ENCODE measurements at places on chromosomes 3 and 15.

DNA sequence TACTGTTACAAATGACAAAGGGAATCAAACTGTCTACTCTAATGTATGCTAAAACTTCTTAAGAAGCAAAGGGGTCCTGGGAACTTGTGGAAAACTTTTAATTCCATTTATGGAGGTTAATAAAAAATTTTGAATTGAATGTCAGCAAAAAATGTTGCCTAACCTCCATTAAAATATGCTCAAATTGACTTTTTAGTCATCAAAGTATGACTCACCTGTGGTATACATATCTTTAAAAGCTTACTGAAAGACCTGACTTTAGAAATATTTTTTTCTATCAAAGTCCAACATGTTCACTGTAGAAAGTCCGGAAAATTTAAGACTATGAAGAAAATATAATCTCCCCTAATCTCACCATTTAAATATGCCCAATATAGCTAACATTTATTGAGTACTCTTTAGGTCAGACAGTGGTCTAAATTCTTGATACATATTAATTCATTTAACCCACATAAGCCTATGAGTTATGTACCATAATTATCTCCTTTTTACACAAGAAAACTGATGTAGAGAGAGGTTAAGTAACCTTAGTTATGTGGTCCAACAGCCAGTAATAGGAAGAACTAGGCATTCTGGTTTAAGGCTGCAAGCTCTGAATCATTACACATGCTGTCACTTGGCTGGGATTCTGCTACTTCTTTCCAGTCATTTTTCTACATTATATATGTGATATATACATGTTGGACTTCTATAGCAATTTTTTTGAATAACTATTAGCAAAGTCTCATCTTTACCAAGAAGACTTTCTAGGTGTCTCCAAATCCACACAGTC lies 83.6 kb downstream of the PDZRN3 start:
- peak; percentile 47 for DNase-seq

DNA sequence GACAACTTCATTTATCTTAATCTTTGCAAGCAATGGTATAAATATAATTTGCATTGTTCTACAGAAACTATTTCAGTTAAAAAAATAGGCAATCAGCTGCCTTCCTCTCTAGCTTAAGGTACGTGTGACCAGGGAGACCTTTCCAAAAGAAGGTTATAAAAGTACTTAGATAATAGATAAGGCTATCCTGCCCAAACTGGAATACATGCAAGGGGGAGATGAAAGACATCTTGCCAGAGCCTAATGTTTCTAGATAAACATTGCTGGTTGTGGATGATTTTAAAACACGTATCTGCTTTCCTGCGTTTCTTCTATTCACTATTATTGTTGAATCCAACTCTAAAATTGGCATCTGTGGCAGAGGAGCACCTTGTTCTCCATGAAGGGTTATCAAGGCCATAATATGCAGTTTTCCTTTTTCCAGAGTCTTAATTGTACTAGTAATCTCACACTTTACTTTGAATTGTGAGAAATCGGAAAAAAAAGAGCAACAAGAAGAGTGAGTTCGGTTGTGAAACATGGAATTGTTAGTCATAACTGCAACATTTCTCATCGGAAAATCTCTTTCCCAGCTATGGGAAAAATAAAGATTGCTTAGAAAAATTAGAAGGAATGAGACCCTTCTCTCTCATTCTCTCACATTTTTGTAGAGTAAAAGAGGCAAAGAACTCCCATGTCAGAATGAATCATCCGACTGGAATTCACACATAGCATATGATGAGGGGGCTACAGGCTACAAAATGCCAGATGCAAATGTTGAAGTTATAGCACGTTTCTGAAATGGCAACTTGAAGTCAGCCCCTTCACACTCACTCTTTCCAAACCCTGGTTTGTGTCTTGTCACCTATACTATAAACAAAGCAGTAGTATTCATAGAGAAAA lies 936.1 kb upstream of the NR2F2 start:
- peak; percentile 86 for DNase-seq

DNA sequence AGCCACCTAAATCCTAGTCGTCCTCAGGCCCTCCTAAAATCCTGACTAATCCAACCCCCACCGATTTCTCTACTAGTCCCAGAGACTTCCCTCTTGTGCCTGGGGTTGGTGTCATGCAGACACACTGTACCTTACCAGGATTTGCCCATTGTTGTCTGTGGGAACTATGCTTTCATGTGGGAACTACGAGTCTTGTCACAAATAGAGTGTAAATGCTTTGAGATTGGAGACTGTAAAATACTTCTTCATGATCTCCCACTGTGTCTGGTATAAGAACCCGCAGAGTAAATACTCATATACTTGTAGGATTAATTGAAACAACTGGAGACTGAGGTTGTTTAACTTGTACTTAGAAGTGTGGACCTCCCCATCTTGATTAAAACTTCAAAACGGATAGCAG lies 11.2 kb downstream of the B3GNT5 start:
- no peak for DNase-seq

- DNase-seq = no peak
Measured at GRCh38 chr15:33048255-33048654, 146.3 kb downstream of the FMN1 start.

- no peak for DNase-seq
Measured at GRCh38 chr3:160369784-160370183, 29.2 kb downstream of the IFT80 start.

- no peak for DNase-seq
Measured at GRCh38 chr3:47301456-47301855, 18.7 kb downstream of the KLHL18 start.

DNA sequence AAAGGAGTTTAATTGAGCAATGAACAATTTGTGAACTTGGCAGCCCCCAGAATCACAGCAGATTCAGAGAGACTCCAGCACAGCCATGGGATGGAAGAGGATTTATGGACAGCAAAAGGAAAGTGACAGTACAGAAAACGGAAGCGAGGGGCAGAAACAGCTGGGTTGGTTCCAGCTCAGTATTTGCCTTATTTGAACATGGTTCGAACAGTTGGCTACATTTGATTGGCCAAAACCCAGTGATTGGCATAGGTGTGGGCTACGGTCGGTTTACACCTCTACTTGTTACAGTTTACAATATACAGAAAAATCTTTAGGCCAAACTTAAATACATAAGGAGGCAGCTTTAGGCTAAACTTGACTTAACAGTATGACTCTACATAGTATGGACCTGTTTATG lies 9.7 kb upstream of the MAP3K13 start:
- no peak for DNase-seq

GRCh38 chr3:167883452-167883851 lies 147.9 kb downstream of the SERPINI1 start:
- DNase-seq = no peak

GRCh38 chr3:184842433-184842832 lies 30.5 kb downstream of the VPS8 start:
- no peak for DNase-seq

DNA sequence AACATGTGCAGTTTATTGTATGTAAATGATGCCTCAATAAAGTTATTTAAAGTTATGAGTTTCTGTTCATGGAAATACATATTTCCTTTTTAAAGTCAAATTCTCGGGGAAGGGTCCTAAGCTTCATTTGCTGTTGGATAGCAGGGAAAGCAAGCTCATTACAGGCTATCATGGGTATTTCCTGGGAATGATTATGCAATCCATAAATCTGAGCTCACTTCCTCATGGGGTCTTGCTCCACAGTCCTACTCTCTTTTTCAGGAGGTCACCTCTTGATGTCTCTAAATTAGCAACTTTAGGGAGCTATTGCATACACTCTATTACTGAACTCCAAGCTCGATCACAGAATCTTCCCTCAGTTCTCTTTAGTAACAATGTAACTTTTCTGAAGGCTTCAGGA lies 69.9 kb upstream of the TP63 start:
- DNase-seq = no peak

DNA sequence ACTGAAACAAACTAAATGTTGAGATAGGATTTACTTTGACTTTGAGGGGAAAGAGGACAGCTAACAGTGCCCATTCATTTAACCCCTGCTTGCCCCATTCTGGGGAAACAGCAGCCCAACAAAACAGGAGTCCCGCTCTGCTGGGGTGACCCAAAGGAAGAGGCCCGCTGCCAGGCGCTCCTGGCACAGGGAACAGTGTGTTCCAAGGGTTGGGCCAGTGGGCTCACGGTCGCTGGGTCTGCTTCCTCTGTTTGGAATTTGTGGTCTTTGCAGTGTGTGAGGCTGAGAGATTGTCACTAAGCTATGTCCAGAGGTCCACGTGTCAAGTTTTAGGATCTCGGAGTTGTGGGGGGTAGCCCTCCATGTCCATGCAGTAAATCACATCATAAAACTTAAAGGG lies 250.4 kb upstream of the C2CD4B start:
- DNase-seq = no peak

DNA sequence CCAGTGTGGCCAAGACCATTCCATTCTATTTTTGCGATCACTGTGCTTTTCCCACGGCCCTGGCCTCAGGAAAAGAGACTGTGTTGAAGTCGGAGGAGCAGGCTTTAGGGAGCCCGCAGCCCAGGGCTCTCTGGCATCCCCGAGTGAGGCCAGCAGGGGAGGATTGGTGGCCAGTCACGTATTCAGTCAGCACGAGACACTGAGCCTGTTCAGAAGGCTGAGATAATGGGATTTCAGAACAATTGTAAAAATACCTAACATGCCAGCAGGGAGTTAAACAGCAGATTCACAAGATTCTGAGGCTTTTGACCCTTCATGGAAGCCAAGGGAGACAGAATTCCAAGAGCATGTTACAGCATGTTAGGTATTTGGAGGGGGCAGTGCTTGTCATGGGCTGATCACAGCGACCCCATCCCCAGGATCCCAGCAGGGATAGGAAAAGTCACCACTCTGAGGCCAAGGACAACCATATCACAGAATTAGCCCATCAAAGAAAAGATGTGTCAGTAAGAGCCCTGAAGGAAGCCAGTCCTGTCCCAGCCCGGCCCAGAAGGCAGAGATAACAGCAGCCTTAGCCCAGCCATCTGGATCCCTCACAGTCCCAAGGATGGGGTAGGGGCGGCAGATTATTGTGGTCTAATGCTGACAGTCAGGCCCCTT lies 40.6 kb downstream of the AMOTL2 start:
- DNase-seq = peak; percentile 100

GRCh38 chr3:46932455-46933225 lies 43.9 kb downstream of the CCDC12 start:
- DNase-seq = no peak

- DNase-seq = no peak
Measured at GRCh38 chr3:13020159-13020750, 53.0 kb downstream of the IQSEC1 start.

GRCh38 chr3:133487204-133487603 lies 86.3 kb upstream of the CDV3 start:
- DNase-seq = no peak

DNA sequence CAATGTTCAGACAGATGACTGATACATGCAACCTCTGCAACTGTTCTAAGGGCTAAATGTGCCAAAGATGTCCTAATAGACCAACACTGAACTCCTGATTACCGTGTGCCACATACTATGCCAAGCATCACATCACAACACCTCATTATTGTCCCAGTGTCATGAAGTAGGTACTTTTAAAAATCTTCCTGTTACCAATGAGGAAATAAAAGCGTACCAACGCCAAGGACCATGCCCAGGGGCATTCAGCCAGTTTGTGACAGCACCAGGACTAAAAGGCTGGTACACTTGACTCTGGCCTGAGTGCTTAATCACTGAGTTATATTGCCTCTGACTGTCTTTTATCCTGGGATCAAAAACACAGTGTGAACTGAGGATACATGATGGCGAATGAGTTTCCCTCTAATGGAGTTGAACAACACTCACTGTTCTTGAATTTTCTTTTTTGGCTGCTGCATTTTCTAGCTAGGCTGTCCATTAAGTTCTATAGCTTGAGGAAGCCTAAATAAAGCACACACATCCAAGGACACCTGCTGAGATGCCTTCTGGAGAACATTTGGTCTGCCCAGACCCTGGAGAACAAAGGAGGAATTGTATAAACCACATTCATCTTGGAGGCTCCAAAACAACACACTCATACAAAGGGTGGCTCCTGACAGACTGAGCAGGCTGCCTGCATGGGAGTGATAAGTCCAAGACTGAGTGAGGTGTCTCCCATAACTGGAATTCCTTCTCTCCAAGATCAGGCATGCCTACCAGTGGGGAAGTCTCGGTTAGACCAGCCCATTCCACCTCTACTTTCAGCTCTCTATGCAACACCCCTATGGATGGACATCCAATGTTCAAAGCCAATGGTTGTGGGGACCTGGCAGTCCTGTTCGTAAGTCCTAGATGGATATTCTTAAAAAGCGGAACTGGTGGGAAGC lies 126.7 kb upstream of the PRICKLE2 start:
- DNase-seq = peak; percentile 60

- peak; percentile 79 for DNase-seq
Measured at GRCh38 chr3:111534701-111535100, 7.3 kb upstream of the CD96 start.

GRCh38 chr3:155420881-155421486 lies 127.5 kb upstream of the STRIT1 start:
- no peak for DNase-seq

GRCh38 chr3:197874653-197875052 lies 75.3 kb upstream of the RPL35A start:
- DNase-seq = no peak

- DNase-seq = peak; percentile 87
Measured at GRCh38 chr15:67945951-67946700, 106.3 kb upstream of the RNU6-1 start.

Data from EH (cell line).